ENCODE measurements at places on chromosomes 7 and 10.

- no peak for DNase-seq
Observed at GRCh38 chr7:131231381-131232220, 96.1 kb upstream of the MKLN1 start.

GRCh38 chr7:157434701-157435100, 97.9 kb downstream of the DNAJB6 start:
- no peak for DNase-seq

GRCh38 chr7:75559976-75560365, 67.9 kb downstream of the SPDYE5 start:
- DNase-seq = no peak

- DNase-seq = no peak
Observed at GRCh38 chr10:122549636-122550035, 10.9 kb upstream of the DMBT1 start.

GRCh38 chr10:95389176-95389575, 98.4 kb upstream of the PDLIM1 start:
- no peak for DNase-seq

DNA sequence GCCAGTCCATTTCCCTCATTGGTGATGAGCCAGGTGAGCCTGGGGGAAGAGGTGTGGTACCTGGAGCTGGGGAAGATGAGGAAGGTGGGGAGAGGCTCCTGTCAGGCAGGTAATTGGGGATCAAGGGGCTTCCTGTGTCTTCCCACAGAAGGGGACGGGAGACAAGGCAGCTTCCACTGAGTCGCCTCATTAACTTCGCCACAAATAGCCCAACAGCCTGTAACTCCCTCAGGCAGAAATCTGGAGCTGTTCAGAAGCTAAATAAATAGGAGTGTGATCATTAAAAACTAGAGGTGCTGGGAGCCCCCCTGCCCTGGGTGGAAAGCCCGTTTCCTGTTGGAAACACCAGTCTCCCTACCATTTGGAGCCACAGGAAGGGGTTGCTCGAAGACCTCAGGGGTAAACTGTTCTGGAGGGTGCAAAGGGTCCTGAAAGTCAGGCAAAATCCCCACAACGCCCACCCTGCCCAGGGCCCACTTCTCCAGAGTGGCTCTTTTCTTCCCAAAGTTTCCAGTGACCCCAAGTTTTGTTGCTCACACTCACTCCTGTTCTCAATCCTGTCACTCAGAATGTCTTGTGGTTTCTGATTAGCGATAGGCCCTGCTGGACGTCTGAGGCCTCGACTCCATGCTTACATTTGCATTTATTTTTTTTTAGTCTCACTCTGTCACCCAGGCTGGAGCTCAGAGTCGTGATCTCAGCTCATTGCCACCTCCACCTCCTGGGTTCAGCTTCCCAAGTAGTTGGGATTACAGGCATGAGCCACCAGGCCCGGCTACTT, 25.7 kb downstream of the UNC5B start:
- DNase-seq = no peak

DNA sequence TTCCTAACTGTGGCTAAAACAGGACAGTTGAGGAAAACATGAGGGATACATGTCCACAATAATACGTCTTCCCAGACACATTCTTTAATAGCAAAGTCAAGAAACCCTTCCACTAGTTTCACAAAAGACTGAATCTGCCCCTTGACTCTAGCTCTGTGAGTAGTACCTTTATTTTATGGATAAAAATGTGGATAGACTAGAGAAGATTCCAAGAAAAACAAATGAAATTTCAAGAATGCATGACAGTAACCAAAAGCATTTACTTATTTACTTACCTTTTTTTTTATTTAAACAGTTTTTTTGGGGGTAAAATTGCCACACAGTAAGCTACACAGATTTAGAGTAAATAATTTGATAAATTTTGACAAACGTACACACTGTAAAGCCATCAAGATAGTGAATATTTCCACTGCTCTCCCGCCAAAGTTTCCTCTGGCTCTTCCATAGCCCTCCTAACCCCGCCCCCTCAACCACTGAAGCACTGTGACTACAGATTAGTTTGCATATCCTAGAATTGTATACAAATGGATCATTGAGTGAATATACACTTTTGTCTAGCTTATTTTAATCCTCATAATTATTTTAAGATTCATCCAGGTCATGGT, 420.4 kb upstream of the ZMIZ1 start:
- no peak for DNase-seq

DNA sequence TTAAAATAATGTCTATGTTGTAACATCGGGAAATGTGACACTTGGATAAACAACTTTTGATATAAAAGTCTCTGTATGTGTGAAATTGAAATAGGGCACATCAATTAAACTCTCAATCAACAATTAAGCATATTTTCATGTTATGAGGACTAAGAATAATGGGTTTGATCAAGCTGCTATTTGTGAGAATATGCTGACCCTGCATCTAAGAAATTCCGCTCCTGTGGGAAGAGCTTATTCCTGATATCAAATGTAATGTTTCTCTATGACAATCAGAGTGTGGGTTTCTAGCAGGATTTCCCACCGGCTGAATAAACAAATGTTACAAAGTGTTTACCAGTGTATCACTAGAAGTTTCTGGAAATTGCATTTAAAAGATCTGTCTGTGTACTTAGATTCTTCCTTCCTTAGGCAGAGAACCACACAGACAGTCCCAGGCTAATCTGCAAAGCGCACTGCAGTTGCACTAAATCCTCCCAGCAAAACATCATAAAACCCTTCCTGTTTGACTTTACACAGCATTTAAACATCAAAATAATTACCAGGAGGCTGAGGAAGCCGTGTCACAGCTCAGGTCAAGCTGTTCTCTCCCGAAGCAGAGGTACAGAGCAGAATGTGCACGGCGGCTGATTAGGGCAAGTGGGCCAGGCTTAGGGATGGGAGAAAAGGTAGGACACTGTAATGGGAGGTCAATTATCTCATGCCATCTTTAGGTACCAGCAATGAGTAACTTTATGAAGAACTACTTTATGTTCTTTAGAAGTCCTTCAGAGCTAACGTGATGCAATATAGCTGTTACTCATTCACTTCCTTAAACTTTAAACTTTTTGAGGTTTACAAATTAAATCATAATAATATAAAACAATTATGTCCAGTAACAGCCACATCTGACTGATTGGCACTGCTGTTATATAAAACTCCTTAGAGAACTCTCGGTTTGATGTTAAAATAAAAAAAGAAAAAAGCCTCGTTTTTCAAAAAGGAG, 109.1 kb upstream of the CTTNBP2 start:
- no peak for DNase-seq

DNA sequence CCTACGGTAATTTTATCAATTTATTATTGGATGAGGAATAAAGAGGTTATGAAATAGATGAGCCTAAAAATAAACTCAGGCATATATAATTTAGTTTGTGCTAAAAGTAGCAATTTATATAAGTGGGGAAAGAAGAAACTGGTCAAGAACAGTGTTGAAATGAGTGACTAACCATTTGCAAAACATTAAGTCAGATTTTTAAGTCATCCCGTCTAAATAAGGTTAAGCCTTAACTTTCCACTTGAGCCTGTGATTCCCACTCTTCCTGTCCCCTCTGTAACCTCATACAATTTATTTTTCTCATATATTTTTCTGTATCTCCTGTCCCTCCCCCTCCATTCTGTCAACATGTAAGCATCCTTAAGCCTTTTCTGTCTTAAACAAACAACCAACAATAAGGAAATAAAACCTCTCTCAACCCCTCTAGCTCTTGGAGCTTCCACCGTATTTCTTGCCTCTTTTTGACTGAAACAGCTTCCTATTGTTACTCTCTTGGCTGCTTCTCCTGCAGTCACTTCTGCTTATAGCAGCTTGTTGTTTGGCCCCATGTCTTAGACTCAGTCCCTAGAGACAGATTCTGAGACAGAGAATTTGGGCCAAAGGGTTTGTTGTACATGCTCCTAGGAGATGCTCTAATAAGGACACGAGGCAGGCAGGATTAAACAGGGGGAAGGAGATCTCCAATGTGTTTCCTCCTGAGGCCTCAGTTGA, 109.7 kb downstream of the GNAI1 start:
- no peak for DNase-seq

- DNase-seq = no peak
Observed at GRCh38 chr7:96497567-96497966, 175.7 kb upstream of the SLC25A13 start.

- no peak for DNase-seq
Observed at GRCh38 chr10:121553511-121554264, 44.6 kb downstream of the FGFR2 start.

GRCh38 chr10:86203162-86203905, 163.3 kb downstream of the GRID1 start:
- DNase-seq = no peak

DNA sequence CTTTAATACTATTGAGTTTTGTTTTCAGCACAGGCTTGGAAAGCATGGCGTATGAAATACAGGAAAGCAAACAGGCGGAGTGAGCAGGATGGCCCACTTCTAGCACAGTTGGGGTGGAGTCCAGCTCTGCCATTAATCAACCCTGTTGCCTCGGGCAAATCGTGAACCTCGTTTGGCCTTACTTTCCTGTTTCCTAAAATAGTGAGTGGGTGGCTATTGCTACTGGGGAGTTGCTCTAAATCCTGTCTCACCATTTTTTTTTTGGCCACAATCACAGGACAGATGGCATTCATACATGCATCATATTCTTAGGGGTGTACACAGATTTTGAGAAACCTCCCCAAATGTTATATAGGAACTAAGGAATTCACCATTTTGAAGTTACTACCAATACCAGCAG, 157.8 kb downstream of the ANLN start:
- no peak for DNase-seq

- no peak for DNase-seq
Observed at GRCh38 chr10:110192552-110192951, 14.9 kb upstream of the MXI1 start.

- no peak for DNase-seq
Observed at GRCh38 chr10:89702121-89702480, 711 bp downstream of the KIF20B start.

- DNase-seq = peak; percentile 67
Observed at GRCh38 chr10:84205049-84205852, 10.9 kb downstream of the CDHR1 start.

DNA sequence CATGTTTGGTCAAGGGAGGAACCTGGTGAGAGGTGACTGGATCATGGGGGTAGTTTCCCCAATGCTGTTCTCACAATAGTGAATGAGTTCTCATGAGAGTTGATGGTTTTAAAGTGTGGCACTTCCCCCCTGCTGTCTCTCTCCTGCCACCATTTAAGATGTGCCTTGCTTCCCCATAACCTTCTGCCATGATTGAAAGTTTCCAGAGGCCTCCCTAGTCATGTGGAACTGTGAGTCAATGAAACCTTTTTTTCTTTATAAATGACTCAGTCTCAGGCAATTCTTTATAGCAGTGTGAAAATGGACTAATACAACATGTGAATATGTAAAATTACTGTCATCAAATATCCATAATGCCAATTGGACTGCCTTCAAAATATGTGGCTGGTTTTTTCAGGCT, 165.5 kb upstream of the TARP start:
- DNase-seq = no peak

DNA sequence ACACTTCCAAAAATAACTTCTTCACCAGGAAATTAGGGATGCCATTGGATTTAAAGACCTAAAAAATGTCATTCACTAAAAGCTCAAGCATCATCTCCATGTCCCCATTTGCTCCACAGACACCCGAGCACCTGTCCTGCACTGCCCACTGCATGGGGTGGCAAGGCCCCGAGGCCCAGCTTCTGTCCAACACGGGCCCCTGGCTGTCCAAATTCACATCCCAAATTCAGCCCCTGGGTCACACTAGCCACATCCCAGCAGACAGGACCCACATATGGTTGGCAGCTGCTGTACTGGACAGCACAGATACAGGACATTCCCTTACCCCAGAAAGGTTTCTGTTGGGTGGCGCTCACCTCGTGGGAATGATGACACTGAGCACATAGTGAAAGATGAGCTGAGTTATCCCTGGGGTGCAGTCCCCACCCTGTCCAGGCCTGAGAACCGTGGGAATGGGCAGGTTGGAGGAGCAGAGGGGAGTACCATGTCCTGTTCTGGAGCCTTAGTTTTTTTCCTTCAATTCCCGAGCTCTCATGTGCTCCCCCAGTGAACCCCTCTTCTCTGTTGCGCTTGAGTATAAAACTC, 55.3 kb downstream of the CSGALNACT2 start:
- no peak for DNase-seq

DNA sequence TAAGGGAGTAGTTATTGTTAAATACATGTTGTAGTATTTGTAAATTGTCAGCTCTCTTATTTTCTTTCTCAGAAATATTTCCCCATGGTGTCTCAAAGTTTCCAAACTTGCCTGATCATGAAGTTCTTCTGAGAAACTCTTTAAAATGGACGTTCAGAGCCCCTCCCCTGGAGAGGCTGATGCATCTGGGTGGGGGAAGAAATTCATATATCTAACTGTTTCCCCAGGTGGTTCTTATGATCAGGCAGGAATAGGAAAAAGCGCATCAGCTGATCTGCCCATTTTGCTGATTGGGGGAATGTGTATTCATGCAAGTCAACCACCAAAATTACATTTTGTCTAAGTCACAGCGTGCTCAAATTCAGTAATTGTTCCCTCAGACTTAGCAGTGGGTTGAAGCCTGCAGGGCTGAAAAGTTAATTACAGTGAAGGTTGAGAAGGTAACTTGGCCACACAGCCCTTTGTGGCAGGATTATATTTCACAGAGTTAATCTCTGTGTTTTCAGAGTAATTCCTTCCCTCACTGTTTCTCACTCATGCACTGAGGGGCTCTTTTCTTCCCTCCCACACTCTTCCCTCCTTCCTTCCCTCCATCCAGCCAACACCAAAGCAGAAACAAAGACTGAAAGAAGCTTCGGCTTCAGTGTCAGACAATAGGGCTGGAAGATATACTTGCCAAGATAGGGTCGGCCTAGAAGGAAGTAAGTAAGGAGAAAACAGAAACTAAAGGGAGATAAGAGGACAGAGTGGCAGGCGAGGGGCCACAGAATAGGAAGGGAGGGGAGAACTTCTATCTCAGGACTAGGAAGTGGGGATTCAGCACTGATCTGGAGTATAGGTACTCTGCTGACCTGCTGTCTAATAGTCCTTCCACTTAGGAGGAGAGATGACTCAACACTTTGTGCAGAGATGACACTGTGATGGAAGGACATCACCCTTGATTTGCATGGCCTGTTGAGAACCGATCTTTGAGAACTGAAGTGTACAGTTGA, 50.5 kb upstream of the STARD3NL start:
- DNase-seq = no peak

- DNase-seq = no peak
Observed at GRCh38 chr7:95609277-95609971, 13.1 kb upstream of the PDK4 start.

DNA sequence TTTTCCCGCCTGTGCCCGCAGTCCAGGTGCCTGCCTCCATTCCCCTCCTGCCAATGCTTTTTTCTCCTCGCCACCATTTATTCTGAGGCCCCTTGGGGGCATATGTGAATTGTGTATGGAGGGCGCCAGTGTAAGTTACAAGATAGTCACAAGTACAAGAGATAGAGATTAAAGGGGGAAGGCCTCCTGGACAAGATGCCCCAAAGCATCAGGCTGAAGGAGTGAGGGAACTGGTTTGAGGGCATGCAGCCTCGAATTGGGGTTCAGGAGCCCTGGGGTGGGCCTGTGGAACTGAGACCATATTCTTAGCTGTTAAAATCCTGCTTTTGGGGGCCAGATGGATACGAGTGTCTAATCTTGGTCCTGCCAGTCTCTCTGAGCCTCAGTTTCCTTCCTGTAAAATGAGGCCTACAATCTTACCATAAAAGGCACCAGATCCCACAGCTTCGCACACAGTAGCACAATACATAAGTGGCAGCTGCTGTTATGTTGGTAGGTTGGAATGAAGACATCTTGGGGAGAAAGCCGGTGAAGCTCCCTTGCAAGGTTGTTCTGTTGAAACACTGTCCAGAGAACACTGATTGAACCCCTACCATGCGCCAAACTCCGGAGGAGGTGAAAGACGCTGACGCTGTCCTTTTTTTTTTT, 545 bp upstream of the COMTD1 start:
- no peak for DNase-seq

All from BE2C (cell line).